ENCODE measurements at places on chromosomes 12 and 14. TPM values are rescaled to one million over a fixed set of nuclear protein-coding genes. Genes with fewer than 3 reads are reported as not detected.
A peak's percentile ranks its signal among the peaks of the same experiment; 100 is the strongest.

GRCh38 chr14:32023540-32023939, 53.6 kb upstream of the ARHGAP5 start:
- no peaks in the 10 kb centered on the region for H3K36me3 ChIP-seq
- H3K4me3 ChIP-seq, result no peak overlapping the region
- DNase-seq, result no peak
- H3K27me3 ChIP-seq, result no peaks in the 10 kb centered on the region
- peak overlapping the region; percentile 59 for H3K27ac ChIP-seq

GRCh38 chr12:52248541-52249461, 15.8 kb downstream of the KRT7 start:
- no peak for DNase-seq
- peaks cover 8% of the 10 kb centered on the region for H3K27me3 ChIP-seq
- no peak overlapping the region for H3K4me3 ChIP-seq

- H3K4me1 ChIP-seq, result no peaks in the 10 kb centered on the region
- no peak for DNase-seq
- no peaks in the 10 kb centered on the region for H3K27me3 ChIP-seq
- H3K4me3 ChIP-seq, result no peak overlapping the region
- H3K36me3 ChIP-seq, result no peaks in the 10 kb centered on the region
These were observed 72.4 kb upstream of the CHST11 start for GRCh38 chr12:104384141-104384880.

- no peak overlapping the region for H3K27ac ChIP-seq
- no peak overlapping the region for H3K4me3 ChIP-seq
- peaks cover 7% of the 10 kb centered on the region for H3K4me1 ChIP-seq
- H3K27me3 ChIP-seq, result no peaks in the 10 kb centered on the region
- no peak for DNase-seq
These were observed 14.9 kb upstream of the SCFD1 start for GRCh38 chr14:30607156-30607780.

- no peaks in the 10 kb centered on the region for H3K36me3 ChIP-seq
- H3K27ac ChIP-seq, result no peak overlapping the region
- no peaks in the 10 kb centered on the region for H3K4me1 ChIP-seq
- no peak overlapping the region for H3K4me3 ChIP-seq
These were observed 1026.9 kb upstream of the FOXG1 start for GRCh38 chr14:27739657-27740156.

GRCh38 chr12:13169272-13169671, 27.3 kb upstream of the EMP1 start:
- H3K36me3 ChIP-seq, result no peaks in the 10 kb centered on the region
- no peak for DNase-seq
- no peak overlapping the region for H3K4me3 ChIP-seq
- H3K27me3 ChIP-seq, result no peaks in the 10 kb centered on the region
- H3K27ac ChIP-seq, result no peak overlapping the region
- H3K4me1 ChIP-seq, result peaks cover 30% of the 10 kb centered on the region

Gene PLEKHD1
- total RNA-seq, result not detected

Gene CCDC197
- not detected for total RNA-seq

Gene GPD1
- total RNA-seq, result 46.8 TPM

Gene NFATC4
- total RNA-seq, result 37.8 TPM
